ENCODE measurements at places on chromosomes 7 and 10.

DNA sequence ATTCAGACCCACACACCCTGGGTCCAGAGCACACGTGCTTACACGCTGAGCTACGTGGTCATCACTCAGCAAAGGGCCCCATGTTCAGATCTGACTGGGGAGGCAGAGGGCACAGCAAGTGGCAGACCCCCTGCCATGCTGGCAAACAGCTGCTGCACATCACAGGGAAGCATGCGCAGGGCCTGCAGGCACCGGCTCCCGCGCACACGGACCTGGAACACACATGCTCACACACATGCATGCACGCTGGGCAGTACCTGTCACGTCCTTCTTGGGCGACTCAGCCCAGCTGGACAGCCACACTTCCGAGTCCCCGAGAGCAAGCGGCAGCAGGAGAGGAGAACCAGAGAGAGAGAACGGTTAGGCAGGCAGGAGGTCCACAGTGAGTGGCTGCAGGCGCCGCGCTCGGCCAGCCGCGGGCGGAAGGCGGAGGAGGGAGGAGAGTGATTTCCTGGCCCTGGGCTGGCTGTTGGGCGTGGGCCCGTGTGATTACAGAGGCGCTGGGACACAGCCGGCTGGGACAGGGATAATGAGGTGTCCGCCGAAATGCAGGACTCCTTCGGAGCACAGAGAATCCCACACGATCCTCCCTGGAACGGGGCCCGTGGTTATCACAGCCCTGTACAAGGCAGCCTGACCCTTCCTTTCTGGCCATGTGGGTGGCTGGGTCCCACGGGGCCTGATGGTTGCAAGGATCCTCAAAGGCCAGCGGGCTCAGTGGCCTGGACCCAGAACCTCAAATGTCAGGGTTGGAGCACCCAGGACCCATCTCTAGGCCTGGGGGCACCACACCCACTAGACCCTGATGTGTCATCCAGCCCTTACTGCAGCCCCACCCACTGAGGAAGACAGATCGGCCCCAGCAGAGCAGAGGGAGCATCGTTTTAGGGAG, 175.1 kb downstream of the NEURL1 start:
- peak; percentile 66 for DNase-seq

- DNase-seq: peak; percentile 14
These were observed 341.5 kb downstream of the ELMO1 start for GRCh38 chr7:37107047-37107750.

DNA sequence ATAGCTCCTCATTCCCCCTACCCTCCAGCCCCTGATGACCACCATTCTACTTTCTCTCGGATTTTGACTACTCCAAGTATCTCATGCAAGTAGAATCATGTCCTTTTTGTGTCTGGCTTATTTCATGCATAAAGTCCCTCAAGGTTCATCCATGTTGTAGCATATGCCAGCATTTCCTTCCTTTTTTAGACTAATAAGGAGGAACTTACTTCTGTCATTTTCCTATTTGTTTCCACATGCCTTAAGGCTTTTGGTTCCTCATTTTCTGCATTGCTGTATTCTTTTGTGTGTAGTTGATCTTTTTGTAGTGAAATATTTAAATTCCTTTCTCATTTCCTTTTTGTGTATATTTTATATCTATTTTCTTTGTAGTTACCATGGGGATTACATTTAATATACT, 376.9 kb downstream of the CALN1 start:
- no peak for DNase-seq

DNA sequence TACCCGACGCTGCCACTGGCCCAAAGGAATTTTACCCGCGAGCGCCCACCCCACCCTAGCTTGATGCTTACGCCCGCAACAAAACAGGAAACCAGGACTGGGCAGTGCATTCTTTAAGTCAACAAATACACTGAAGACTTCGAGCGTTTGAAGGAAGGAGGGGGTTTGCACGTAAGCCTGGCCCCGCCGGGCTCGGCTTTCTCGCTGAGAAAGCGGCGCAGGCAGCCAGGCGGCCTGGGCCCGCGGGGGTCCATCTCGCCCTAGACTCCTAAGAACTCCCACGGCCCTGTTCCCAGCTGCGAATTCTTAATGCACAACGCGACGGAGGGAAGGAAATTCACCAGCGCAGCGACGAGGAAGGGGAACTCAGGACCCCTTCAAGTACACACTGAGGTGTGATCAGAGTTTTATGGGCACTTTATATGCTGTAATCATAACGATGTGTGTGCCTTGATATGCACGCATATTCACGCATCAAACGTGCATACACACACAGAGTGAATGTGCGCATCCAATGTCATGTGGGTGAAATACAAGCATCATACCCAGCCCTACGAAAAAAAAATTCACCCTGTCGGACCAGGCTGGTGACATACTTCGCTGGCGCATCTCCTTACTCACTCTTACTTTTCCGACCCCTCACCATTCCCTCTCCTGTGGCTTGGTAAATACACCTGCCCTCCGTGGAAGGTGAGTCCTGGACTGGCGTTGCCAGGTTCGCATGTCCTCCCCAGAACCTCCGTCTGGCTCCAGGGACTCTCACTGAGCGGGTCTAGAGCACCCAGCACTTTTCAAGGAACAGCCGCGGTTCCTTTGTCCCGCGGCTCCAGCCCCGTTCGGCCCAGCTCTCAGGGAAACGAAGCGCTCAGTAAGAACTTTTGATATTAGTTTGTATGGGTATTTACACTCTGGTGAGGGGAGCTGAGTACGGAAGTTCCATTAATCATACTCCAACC, 5.7 kb upstream of the HOXA13 start:
- DNase-seq: peak; percentile 67

DNA sequence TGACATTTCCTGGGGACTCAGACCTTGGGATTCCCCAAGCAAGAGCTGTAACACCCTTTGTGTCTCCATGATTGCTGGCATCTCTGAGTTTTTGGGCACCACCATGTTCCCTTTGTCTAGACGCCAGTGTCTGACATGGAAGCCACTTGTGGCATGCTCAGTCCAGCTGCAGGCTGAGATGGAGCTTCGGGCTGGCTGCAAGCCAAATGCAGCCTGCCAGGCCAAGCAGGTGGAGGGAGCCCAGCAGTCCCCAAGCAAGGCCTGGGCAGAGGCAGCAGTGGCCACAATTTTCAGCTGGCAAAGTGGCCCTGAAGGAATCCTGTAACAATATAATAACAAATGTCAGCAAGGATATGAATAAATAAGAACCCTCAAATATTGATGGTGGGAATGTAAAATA, 86.2 kb upstream of the ABCB5 start:
- DNase-seq: no peak

- peak; percentile 53 for DNase-seq
These were observed 14.4 kb upstream of the RBM20 start for GRCh38 chr10:110629680-110630191.

DNA sequence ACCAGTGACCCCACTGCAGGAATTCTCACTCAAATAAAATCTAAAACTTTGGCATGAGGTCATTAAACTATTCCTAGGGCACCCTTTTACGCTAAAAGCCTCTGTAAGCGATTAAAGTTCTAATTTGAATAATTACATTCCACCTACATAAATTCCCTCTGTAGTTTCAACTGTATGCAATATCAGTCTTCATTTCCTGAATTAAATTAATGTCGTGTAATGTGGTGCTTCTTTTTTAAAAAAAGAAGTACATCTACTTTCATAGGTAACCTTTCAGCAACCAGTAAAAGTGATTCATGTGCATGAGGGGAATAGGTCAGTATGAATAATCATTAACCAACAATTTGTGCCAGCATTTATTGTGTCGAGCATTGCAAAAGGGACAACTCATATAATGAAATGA, 44.7 kb downstream of the IMMP2L start:
- no peak for DNase-seq

DNA sequence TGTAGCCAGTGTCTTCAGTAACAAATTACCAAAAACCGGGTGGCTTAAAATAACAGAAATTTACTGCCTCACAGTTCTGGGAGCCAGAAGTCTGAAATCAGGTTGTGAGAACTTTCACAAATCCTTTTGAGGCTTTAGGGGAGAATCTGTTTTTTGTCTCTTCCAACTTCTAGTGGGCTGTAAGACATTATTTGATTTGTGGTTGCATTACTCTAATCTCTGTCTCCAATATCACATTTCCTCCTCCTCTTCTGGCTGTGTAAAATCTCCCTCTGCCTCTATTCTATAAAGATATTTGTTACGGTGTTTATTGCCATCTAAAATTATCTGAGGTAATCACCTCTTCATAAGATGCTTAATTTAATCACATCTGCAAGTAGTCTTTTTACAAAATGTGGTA, 1039.6 kb upstream of the LRRN3 start:
- DNase-seq: no peak

DNA sequence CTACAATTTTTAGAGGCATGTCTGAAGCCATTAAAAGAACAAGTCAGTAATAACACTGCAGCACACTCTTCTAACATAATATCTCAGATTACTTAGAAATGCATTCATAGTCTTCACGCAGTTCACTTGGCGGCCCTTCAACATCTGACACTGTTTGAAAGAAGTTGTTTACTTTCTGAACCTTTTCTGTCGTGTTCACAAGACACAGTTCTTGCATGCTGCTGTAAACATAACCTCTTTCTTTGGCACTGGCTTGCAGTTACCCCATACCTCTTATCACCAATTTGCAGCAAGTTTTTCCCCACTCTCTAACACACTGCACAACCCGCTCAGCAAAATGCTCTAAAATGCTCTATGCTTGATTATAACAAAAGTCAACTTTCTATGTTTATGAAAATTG, 12.0 kb downstream of the PIP4K2A start:
- no peak for DNase-seq

DNA sequence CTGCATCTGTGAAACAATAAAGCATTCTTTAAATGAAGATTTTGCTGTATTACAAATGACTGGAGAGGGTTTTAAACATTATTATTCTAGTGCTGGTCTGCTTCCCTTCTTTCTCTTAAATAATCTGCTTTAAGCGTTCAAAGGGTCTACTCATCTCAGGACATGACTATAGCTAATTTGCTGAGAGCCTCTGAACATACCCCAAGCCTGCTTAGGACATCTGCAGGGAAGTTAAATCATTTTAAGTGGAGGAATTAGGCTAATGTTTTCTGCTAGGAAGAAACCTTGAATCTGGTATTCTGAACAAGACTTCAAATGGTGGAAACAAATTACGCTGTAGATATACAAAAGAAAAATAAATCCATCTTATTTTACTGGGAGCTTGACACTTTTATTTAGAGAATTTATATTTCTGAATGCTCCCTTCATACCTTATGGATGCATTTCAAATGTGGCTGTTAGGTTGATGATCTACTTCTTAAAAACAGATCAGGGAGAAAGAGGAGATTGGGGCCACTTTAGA, 124.4 kb upstream of the ITGB1 start:
- DNase-seq: no peak

DNA sequence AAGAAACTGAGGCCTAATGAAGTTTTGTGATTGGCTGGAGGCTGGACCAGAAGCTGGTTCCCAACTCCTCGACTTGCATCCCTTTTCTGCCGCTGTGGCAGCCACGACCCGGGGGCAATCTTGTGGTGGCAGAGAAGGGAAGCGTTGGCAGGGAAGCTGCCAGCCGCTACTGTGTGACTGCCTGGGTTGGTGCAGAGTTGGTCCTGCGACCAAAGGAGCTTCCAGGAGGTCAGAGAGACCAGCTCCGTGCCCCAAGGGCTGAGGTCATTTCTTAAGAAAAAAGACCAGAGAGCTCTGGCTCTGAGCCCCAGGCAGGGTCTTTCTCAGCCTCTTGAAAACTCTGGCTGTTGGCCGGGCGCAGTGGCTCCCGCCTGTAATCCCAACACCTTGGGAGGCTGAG, 47.2 kb downstream of the PRF1 start:
- no peak for DNase-seq

GRCh38 chr10:88791924-88792323, 10.6 kb upstream of the LIPM start:
- DNase-seq: peak; percentile 6

GRCh38 chr10:49328401-49329145, 29.6 kb downstream of the C10orf71 start:
- no peak for DNase-seq

- DNase-seq: no peak
These were observed 366.3 kb downstream of the DNAJB6 start for GRCh38 chr7:157703131-157703530.

DNA sequence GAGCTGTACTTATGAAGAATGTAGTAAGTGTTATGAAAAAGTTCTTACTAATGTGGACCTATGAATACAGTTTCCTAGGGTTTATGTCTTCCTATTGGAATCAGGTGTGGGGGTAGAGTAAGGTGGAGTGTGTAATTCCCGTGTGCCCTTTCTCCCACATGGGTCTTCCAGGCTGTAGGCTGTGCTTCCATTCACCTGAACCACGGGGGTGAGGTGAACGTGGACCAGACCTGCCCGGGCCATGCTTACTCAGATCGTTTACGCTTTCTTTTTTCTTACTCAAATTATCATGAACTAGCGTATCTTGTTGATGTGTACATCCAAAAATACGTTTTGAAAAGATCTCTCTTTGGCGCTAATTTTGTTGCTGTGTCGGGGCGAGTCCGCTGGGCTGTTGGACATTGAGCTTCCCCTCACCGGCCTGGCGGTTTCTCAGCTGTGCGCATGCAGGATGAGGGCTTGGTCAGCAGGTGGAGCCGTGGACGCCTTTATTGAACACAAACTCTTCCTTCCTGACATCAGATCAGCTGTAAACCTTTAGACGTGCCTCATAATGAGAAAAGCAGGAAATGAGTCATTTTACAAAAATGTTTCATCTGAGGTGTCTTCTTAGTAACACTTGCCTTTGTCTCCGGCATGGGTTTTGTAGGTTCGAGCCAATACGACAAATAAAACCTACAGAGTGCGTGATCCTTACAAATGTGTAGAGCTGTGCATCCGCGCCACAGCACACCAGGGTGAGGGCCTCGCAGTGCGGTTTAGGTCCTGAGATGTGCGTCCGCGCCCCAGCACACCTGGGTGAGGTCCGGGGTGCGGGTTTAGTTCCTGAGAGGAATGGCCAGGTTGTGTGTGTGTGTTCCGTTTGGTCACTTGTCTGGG, 53.8 kb downstream of the WDR37 start:
- DNase-seq: peak; percentile 80

DNA sequence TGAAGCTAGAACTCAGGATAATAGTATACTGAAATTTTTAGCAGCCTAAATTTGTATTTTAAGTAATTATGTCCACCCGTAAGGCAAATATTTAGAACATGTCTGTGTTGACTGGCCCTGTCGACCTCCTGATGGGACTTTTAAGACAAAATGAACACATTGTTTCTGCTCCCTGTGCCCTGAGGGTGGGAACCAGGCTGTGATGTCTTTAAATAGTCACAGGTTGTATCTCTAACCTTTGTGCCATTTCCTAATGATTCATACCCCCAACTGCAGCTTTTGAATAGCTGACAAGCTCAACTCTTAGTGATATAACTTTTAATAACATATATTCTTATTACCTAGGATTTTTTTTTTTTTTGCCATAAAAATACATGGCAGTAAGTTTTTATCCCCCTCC, 494.9 kb upstream of the AKR1E2 start:
- no peak for DNase-seq
